ENCODE measurements at places on chromosomes 16 and 17.

DNA sequence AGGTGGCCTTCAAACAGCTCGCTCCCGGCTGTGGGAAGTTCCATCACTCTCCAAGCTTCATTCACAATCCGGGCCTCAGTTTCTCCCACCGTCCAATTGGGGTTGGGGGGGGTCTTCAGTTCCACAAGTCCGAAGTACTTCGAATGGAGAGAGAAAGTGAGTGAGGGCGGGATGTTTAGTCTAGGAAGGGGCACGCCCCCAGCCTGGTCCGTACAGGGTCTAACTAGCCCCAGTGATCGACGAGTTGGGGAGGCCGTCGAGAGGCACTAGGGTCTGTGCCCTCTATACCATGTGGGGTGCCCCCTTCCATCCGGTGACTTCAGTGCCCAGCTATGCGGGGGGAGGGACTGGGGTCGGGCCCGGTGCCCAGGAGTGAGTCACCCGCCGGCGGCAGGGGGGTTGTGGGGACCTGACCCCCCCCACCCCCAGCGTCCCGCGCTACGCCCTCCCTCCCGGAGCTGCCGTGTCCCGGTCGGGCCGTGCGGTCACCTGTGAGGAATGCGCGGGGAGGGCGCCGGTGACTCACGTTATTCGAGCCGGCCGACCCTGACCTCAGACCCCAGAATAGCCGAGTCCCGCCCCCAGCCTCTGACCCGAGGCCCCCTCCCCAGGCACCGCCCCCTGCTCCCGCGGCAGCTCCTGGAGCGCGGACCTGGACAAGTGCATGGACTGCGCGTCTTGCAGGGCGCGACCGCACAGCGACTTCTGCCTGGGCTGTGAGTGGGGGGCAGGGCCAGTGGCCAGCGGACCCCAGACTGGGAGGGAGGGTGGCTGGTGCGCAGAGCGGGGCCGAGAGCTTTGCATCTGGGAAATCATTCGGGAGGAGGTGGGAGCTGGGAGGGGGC, 658 bp downstream of the TNFRSF12A start:
- DNase-seq = peak; percentile 92

DNA sequence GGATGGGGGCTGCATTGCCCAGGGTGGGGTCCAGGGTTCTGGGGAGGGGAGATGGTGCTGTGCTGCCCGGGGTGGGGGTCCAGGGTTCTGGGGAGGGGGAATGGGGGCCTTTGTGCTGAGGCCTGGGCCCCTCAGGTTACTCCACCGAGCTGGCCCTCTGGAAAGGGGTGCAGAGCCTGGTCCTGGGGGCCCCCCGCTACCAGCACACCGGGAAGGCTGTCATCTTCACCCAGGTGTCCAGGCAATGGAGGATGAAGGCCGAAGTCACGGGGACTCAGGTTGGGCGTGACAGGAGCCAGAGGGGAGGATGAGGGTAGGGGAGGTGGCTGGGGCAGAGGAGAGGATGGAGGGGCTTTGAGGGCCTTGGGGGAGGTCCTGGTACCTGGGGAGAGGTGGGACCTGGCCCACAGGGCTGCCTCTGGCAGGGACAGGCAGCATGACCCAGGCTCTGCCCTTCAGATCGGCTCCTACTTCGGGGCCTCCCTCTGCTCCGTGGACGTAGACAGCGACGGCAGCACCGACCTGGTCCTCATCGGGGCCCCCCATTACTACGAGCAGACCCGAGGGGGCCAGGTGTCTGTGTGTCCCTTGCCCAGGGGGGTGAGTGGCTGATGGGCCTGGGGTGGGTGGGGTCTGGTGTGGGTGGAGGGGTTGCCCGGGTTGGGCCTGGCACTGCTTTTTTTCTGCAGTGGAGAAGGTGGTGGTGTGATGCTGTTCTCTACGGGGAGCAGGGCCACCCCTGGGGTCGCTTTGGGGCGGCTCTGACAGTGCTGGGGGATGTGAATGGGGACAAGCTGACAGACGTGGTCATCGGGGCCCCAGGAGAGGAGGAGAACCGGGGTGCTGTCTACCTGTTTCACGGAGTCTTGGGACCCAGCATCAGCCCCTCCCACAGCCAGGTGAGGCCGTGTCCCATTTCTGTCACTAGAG, 7.8 kb downstream of the ITGAX start:
- no peak for DNase-seq

DNA sequence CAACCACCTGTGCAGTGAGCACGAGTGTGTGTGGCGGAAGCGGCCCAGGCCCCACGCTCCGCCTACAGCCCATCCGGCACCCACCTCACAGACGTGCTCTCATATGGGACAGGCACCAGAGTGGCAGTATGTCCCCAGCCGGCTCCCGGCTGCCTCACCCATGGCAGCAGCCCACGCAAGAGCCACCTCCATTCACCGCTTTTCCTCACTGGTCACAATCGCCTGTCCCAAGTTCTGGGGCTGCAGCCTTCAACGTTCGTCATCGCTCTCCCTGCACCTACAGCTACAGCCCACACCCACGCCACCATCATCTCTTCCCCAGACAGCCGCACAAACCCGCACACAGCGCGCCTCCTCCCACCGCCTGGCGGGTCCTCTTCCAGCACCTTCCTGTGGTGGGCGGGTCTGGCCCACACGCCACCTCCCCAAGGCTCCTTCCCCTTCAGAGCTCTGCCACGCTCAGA, 17.5 kb upstream of the TRAP1 start:
- no peak for DNase-seq

DNA sequence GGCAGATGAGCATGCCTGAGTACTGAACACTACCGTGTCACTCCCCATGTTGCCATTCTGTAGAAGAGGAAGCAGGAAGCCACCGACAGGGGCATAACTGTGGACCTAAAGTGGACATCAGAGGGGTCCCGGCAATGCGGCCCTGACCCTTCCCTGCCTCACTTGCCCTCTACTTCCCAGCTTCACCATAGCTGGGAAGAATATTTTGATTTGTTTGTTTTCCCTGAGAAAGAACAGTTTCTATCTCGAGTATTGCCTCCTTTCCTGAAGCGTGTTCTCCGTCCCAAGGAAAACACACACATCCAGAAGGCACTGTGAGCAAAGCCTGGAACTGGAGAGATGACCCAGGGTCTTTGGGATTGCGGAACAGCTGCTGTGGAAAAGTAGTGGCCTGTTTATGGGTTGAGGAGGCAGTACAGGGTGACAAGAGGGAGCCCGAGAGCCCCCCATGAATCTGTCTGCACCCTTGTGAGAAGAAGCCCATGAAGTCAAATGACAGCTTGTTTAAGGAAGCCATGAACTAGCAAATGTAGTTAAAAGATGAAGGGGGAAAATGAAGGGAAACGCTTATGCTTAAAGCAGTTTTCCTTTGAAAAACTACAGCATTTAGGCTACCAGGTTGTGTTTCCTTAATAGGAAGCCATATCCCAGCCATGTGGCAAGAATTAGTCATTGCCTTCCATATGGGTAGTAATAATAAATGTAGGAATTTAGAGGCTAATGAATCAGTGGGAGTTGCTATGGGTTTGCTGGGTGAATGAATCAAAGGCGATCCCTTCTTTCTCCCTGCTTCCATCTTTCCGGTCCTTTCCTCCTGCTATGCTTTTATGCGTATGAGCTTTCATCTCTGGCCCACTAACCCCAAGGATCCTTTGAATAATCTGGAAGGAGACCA, 90.0 kb upstream of the TBX2 start:
- DNase-seq = peak; percentile 44

DNA sequence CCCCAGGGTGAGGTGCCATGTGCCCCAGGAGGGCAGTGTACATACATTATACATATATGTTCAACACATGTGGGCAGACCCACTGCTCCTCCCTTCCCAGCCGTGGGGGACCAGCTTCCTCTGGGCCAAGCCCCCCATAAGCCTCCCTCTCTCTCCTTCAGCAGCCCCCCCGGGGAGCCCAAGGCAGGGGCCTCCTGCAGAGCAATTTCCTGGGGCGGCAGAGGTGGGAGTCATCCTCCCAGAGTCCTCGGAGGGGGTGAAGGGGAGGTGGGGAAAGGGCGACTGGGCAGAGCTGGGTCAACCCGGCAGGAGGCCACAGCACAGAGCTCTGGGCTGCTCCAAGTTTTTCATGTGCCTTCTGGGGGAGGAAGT, 235.1 kb downstream of the ZNF423 start:
- DNase-seq = no peak

GRCh38 chr17:33908363-33909064, 346.6 kb upstream of the CCL2 start:
- DNase-seq = no peak

DNA sequence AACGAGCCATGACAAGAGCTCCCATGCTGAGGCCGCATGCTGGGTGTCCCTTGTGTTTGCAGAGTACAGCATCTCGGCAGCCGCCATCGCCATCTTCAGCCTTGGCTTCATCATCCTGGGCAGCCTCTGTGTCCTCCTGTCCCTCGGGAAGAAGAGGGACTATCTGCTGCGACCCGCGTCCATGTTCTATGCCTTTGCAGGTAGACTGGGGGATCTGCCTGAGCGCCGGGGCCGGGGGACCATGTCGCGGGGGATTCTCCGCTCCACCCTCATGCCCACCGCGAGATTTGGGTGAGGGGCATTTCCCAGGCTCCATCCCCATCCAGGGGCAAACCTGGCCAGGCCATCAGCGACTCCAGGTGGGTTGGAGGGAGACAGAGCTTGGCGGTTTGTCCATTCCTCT, 10.7 kb downstream of the CACNG1 start:
- no peak for DNase-seq

DNA sequence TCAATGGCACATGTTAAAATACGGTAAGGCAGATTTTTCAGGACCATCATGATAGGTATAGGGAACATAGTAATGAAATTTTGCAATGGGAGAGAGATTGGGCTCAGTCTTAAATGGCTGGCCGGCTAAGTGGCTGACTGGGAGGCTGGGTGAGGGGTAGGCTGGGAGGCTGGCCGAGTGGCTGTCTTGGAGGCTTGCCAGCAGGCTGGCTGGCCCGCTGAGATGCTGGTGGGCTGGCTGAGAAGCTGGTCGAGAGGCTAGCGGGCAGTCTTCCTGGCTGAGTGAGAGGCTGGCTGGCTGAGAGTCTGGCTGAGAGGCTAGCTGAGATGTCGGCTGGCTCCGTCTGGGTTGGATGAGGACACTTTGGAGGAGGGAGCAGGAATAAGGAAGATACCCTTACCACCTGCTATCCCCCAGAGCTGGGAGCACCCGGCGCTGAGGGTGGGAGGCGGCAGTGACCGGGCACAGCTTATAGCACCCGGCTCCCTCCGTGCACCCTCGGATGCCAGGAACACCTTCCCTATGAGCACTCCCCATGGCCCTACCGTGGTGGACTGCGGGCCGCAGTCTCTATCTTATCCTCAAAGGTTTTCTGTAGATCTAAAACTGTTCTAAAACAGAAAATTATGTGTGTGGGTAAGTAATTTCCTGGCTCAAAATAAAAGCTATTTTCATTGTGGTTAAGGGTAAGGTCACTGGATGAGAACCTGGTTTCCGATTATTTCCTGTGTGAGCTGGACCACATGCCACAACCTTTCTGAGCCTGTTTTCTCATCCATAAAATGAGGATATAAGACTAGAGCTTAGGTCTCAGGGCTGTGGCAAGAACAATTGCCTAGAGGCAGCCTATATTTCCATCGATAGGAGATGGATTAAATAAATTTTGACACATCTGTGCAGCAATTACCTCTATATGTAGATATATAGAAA, 34.5 kb upstream of the TMC5 start:
- DNase-seq = peak; percentile 37
